ENCODE measurements at places on chromosomes 4 and X.

- no peak for DNase-seq
These were observed 80.9 kb downstream of the FAM114A1 start for GRCh38 chr4:38948551-38948950.

DNA sequence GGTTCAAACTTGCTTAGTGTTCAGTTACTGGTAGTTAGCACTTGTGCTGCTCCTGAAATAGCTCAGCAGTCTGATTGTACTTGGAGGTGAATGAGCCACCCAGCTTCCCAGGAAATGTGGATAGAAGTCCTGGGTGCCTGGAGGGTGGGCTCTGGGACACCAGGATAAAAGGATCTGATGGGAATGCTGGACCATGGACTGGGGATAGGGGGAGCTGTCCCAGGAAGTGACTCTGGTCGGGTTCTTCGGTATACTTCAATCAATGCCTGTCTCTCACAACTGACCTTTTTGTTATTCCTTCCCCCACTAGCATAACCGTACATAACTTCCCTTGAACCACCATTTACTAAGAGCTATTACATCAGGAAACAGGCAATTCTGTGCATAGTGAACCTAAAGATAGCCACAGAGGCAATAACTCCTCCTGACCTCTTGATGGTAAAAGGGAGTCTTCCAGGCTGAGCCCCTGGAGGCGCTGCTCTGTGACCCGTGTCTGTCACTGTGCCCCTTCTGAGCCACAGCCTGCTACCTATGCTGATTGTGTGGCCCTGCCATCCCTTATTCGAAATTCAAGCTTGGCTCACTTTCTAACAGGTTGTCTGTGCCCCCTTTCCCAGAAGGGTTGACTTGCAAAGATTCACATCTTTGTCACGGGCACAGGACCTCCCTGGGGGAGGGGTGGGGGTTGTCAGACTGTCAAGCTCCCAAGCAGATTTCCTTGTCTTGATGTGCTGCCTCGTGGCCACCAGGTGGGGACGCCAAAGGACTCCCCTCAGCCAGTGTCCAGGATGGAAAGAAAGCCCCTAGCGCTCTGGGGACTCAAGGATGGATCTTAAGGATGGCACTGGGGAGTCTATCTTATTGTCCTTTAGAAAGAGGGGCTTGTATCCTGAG lies 24.5 kb upstream of the WDR1 start:
- DNase-seq: peak; percentile 15

DNA sequence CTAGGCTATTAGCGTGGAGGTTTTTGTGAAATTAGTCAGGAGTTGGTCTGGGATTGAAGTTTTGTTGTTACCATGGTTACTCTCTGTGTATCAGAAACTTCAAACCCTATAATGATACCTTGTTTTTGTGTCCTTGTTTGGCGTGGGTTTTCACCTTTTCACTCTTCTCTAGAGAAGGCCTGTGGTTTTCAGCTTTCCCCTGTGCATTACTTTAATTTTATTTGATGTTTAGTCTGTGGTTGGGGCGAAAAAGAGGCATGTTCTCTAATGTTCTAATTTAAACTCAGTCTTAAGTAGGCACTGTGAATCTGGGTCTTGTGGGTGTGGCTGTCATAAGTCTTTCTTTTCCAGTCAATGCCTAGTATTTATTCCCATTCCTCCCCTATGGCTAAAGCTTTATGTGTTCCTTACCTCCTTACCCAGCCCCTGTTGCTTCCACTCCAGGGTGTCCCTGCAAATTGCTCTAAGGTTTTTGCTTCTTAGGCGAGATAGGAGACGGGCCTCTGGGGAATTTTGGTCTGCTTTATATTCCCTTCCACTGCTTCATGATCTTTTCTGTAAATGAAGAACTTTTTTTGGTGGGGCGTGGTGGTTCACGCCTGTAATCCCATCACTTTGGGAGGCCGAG lies 326.3 kb upstream of the ZCCHC13 start:
- DNase-seq: no peak

- DNase-seq: no peak
These were observed 447.4 kb downstream of the PCDH10 start for GRCh38 chr4:133596459-133596858.

GRCh38 chrX:149527705-149528104 lies 13.1 kb upstream of the EOLA1 start:
- DNase-seq: peak; percentile 48

- no peak for DNase-seq
These were observed 2497.3 kb downstream of the ARAP2 start for GRCh38 chr4:33746979-33747378.

DNA sequence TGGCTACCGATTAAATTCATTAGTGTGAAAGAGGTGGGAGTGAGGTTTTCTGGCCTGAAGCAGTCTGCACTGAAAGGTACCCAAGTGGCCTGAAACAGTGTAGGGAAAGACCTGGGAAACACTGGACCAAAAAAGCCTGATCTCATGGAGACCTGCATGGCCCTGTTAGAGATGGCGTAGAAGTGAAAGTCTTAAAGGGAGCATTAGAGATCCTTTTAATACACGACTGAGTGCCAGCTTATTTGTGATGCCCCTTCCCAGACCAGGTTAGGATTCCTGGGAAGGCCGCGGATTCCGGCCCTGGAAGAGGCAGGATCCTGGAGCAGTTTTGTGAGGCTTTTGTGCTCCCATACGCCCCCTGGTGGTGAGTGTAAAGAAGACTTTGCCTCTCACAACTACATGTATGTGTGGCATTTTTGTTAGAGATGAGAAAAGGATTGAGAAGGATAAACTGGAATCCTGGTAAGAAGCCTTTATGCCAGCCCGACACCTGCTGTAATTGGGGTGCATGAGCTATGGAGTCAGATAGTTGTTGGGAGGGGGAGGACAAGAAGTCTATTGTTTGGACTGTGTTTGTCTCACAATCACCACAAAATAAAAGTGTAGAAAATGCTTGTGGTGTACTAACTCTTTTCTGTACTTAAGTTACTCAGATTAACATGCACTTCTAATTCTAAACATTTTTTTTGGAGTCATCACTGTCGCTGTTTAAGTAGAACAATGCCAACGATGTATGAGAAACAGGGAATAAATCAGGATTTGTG lies 54.0 kb downstream of the JADE1 start:
- DNase-seq: peak; percentile 81

DNA sequence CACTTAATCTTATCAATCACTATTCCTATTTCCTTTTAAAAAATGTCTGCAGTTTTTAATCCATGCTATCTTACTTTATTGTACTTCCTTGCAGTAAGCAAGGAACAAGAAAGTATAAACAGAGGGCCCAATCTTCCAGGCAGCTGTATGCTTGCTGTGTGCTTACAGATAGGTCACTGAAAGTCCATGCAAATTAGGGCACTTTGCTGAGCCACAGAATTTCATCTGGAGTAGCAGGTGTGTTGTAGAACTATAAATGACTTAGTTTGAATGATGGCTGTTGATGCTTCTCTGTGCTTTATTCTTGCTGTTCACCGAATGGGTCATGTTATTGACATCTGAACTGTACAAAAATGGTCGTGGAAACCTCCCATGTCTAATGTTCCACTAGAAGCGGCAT lies 154.6 kb downstream of the ATOH1 start:
- no peak for DNase-seq

DNA sequence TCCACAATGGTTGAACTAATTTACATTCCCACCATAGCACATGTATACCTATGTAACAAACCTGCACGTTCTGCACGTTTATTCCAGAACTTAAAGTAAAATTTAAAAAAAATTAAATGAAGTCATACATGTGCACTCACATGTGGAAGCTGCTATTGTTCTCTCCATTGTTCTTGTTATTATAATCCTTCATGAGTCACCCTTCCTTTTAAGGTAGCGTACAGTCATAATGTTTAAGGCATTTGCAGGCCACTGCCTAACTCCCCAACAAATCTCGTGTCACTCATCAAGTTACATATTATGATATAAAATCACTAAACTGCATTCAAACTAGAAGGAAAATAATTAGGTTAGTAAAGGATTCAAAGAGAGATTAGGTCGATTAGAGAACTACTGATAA lies 63.6 kb downstream of the SLC7A11 start:
- DNase-seq: no peak

GRCh38 chrX:18949944-18950301 lies 34.0 kb downstream of the PHKA2 start:
- no peak for DNase-seq

- no peak for DNase-seq
These were observed 134.1 kb upstream of the C1QTNF7 start for GRCh38 chr4:15293711-15294110.

GRCh38 chrX:136619899-136620505 lies 28.0 kb upstream of the CD40LG start:
- DNase-seq: no peak

DNA sequence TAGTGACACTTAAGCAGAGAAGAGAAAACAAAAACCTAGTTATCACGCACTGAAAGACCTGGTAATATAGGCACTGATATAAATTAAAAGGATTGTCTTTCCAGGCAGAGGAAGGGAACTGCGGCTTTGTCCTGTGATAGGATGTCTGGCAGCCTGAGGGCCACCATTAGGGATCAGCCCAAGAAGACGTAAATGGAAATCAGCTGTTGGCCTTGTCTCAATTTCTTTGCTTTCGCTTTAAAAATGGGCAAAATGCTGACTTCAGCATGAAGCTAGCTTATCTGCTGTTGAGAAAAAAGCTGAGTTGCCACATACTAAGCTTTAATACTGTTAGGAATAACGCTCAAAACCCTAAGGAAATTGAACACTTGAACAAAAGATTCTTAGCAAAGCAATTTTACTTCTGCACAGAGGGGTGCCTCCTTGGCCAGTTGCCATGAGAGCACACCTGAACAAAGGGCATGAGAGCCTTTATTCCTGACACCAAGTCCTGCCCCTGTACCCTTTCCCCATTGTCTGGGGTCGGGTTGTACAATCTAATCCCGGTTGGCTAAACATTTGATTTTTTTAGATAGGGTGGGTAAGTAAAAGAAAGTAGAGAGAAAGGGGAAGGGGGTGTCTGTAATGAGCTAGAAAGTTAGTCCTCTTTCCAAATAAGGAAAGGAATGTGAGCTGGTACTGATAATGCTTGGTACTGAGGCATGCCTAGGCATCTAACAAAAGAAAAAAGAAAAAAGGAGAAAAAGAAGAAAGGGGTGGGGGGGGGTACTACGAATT lies 85.1 kb upstream of the UCP1 start:
- no peak for DNase-seq

GRCh38 chr4:161336016-161336530 lies 827.7 kb downstream of the FSTL5 start:
- DNase-seq: no peak

DNA sequence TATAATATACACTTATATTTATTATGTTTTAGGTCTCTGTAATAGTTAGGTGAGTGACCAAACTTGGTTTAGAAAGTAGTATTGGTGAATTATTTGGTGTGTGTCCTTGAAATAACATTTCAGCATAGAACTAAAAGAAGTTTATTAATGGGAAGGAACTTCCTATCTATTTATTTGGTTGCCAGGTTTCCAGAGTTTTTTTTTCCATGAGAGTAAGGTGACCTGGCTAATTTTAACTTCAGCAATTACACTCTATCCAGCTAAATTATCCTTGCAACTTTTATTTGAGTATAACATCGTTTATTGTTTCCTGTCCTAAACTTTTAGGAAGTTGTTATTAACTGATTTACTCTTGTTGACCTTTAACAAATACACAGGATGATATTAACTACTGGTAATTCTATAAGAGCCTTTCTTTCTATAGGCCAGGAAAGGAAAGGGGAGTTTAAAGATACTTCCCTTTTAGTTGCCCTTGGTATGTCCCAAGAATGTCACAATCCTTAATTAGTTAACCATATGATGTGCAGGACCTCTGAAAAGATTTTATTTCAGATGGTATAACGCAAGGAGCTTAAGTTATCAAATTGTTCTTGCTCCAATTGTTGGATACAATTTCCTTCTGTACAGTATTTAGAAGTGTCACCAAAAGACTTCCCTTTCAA lies 18.9 kb downstream of the PRDM8 start:
- DNase-seq: no peak
